ENCODE measurements at places on chromosomes 12 and 14.

- DNase-seq: no peak
These were observed 650 bp downstream of the GALC start for GRCh38 chr14:87992346-87992717.

DNA sequence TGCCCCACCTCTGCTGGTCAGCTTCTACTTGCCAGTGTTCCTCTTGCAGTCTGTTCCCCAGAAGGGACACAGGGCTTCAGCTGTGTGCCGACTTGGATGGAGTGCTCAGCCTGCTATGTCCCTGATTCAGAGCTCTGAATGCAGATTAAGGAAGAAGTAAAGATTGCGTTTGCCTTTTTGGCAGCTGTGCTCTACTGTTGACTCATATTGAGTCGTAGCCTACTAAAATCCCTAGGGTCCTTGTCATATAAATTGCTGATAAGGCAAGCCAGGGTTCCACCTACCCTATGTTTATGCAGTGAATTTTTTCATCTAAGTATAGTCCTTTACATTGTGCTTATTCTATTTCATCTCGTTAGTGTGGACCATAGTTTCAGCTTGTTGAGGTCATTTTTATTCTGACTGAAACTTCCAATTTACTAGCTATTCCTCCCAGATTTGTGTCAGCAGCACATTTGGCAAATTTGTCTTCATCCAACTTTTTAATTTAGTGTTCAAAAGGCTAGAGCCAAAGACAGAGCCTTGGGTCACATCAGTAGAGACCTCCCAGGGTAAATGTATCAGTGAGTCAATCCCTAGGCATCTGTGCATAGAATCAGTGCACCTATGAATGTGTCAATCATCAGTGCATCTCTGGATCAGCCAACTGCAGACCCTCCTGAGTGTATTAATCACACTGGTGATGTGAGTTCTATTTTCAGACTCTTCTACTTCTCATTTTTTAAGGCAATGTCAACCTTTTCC is 31.9 kb downstream of the CACNA1C start:
- DNase-seq: no peak

DNA sequence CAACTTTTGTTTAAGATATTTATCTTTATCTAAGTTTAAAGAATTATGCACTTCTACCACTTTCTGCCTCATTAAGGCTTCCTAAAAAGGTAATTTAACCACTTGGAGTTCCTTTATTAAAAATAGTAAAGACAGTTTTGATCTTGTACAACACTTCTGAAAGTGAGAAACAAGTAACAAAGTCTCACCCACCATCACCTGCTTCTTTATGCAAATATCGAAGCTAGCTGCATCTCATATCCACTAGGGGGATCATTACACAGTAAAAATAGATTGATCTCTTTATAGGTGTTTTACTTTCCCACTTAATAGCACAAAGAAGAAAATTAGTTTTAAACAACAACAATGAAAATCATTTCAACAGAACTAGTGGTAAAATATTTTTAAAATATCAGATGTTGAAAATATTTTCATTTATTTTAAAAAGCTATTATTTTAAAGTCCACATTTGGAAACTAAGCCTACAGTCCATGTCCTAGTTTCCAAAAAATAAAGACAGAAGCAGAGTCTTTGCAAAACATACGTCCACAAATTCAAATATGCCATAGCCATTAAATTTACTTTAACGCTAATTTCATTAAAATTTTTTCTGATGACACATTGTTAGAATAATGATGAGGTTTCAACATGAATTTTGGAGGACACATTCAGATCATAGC is 160.0 kb upstream of the SOX5 start:
- peak; percentile 64 for DNase-seq

DNA sequence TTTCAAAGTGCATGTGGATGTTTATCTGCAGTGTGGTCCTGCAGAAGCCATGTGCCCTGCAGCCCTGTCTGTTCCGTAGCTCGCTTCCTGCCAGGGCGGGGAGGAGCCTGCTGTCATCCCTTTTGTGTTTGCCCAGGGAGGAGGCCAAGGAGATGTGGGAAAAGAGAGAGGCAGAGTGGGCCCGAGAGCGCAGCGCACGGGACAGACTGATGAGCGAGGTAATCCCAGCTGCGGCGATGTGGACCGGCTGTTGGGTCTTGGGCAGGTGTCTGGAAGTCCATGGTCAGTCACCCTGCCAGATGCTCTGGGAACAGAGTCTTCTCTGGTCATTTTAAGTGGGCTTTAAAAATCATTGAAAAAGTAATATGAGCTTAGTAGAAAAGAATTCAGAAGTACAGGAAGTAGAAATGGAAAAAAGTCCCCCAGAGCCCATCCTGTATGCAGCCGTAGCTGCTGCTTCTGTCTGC is 12.8 kb downstream of the TCHP start:
- DNase-seq: no peak

DNA sequence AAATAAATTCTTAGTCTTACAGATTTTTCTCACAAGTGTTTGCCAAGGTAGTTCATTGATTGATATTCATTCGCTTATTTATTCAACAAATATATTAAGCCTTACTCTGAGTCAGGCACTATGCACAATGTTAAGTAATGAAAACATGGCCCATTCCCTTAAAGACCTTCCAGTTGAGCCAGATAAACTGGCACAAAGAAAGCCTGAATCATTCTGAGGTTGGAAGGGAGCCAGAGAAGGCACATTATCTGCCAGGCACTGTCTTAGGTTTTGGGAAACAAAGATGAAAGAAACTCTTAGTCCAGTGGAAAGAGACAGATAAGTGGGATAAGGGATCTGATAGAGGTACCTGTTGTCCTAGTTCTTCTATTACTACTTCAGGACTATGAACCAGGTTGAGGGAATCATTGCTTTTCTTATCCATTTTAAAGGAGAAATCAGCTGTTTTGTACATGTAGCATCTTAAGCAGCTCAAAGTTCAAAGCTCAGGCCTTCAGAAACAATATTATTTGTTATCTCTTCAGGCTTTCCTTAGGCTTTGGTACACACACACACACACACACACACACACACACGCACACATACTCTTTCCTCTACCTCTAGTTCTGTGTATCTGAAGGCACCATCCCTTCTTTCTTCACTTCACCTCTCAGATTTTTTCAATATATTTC is 27.0 kb downstream of the PDE6H start:
- DNase-seq: no peak

DNA sequence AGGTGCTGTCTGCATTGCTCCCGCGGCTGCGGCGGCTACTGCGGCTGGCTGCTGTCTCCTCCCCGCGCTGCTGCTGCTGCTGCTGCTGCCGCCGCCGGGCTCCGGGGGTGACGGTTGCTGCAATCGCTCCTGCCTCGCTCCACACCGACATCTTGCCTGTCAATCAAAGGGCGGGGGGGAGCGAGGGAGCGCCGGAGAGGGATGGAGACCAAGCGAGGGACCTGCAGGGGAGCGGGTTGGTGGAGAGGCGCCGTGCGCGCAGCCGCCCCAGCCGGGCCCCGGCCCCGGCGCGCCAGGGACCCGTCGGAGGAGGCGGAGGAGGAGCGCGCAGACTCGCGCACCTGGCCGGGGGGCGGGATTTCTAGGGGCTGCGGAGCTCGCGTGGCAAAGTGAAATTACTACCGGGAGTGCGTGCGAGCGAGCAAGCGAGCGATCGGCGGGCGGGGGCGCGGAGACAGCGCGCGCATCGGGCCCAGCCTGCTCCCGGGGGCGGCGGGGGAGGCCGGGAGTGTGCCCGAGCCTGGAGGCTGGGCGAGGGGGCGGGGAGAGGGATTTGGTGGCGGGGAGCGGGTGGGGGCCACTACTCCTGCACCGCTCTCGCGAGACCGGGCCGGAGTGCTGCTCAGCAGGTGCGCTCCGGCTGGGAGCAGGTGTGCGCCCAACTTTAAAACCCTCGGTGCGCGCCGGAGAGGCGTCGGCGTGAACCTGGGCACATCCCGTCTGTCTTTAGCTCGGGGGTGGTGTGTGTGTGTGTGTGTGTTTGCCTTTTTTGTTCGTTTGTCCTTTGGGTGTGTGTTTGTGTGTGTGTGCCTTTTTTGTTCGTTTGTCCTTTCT is at the start of gene KSR2:
KSR2 (minus strand) TSS at position 165 of the 834 bp plus-strand sequence. CDS start 735 bp downstream, outside the sequence.
- peak; percentile 92 for DNase-seq

GRCh38 chr14:74634964-74635363 is 22.9 kb upstream of the LTBP2 start:
- DNase-seq: no peak

GRCh38 chr14:52175982-52176502 is 91.5 kb upstream of the PTGDR start:
- DNase-seq: no peak

GRCh38 chr12:6540181-6540877 is 6.0 kb downstream of the GAPDH start:
- peak; percentile 93 for DNase-seq

DNA sequence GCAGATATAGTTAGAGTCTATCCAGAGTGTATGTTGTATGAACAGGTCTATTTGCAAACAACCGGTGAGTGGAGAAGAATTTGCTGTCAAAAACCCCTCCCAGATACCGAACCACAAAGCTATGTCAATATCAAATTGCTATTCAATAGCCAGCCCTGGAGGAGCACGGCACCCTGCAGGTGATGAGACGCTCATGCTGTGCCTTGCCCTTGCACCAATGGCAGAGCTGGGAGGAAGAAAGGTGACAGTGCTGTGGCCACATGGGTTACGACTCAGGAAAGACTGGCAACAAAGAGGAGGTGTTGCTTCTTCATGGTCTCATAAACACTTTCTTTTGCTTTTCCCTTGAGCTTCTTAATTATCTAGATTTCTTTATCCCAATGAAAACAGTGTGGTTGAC is 55.7 kb downstream of the PAX9 start:
- no peak for DNase-seq

DNA sequence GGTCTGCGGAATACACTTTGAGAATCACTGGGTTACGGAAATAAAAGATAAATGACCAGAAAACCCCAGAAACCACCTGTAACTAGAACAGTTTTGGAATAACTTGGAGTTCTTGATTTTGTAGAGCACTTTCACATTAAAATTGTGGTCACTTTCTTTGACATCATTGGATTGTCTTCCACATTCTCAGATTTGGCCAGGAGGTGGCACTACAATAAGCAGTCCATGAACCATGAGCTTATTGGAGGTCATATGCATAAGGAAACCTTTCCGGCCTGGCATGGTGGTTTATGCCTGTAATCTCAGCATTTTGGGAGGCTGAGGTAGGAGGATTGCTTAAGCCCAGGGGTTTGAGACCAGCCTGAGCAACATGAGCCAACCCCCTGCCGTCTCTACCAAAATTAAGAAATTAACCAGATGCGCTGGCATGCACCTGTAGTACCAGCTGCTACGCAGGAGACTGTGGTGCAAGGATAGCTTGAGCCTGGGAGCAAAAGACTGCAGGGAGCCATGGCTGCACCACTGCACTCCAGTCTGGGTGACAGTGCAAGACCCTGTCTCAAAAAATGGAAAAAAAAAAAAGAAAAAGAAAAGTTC is 107.7 kb upstream of the CAND1 start:
- DNase-seq: peak; percentile 31

DNA sequence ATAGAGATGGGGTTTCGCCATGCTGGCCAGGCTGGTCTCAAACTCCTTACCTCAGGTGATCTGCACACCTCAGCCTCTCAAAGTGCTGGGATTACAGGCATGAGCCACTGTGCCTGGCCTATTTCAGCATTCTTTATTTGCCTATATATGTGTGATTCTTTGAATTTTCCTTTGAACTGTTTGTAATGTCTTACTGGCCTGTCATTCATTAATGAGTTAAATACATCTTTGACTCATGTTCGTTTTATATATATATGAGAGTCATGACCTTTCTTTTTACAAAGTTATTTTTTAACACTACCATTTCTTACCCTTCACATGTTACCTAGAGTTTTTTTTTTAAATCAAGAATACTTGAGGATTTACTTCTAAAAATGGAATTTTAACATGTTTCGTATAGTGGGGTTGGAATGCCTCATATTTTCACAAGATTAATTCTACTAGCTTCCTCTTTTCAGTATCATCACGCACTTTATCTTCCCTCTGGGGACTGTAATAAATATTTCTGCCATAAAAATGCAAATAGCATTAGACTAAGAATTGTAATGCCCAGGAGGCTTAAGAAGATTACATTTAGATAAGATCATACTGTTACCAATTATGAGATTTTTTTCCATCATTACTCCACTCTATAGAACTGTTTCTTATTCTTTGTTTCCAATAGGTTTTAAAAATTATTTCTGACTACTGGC is 66.7 kb downstream of the NTN4 start:
- peak; percentile 47 for DNase-seq

DNA sequence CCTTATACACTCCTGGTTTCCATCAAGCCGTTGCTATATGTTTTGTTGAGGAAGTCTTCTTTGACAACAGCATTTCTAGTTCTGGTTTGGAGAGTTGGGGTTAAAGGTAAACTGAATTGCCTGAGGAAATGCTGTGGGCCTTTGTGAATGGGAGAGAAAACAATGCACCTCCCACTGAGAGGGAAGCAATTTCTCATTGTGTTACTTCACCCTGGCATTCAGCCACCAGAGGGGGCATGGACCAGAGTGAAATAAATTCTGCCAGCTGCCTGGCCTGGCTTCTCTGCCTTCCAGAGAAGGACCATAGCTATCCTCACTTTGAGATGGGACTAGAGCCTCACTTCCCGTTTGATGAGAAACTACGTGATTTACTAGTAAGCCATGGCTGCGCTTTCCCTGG is 475.3 kb downstream of the EGLN3 start:
- peak; percentile 42 for DNase-seq

DNA sequence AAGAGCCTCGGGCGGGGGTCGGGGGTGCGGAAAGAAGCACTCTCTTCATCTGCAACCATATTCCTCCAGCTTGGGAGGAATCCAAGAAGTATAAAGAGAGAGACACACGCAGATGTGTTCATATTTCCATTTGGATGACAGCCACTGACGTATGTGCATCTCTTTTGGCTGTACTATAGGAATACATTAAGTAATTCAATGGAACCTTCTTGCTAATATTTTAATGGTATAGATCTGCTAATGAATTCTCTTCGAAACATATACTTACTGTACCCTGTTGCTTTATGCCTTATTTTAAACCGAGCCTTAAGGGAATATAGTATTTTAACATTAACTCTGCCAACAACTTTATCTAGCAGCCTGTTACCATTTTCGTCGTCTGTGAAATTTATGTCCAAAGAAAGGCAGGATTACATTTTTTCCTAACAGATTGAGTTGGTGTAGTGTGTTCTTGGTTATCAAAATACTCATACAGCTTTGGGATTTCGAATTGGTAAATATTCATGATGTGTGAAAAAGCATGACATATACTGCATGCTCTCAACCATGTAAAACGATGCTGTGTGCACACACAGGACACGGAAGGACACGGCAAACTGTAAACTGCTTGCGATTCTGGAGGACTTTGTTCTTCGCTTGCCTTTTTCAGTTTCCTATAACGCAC is 84.5 kb downstream of the CCDC88C start:
- DNase-seq: no peak

DNA sequence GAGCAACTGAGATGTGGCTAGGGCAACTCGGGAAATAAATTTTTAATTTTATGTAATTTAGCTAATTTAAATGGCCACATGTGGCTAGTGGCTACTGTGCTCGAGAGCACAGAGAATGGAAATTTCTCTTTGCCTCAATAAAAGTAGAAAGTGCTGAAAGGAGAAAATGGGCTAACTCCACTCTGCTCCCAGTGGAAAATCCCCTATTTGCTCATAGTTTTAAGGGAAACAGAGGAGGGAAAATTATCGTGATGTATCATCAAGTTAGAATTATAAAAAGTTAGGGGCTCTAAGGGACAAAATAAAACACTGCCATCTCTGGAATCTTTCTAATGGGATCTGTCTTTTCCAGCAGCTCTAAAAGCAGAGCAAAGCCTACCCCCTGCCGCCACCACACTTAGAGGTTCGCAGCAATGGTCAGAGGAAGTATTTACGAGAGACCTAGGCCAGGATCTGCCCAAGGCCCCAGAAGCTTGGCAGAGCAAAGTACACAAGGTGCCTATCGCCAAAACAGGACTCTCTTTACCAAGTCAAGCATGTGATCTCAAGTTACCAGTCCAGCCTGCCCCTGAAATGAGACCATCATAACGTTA is 220.7 kb downstream of the PPM1H start:
- DNase-seq: no peak

Data from NCI-H526 (cell line).